ENCODE measurements at places on chromosomes 11 and 22.

DNA sequence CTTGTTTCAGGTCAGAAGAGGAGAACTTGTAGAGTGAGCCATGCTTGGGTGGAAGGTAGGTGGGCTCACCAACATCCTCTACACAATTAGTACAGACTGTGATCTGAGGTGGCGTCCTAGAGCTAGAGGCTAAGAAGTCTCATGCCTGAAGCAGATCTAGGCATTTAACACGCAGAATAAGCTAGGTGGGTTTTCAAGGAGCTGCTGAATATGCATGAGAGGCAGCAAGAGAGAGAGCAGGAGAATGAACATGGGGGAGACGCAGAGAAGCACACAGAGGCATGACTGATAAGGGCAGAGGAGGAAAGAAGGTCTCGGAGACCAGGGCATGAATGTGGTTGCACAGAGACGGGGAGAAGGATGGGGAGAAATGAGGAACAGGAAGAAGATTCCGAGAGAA lies 36.8 kb upstream of the JAM3 start:
- no peak for DNase-seq

GRCh38 chr11:33307984-33308383 lies 50.8 kb downstream of the HIPK3 start:
- DNase-seq = no peak

GRCh38 chr22:31586137-31586920 lies 75.7 kb downstream of the PISD start:
- no peak for DNase-seq

DNA sequence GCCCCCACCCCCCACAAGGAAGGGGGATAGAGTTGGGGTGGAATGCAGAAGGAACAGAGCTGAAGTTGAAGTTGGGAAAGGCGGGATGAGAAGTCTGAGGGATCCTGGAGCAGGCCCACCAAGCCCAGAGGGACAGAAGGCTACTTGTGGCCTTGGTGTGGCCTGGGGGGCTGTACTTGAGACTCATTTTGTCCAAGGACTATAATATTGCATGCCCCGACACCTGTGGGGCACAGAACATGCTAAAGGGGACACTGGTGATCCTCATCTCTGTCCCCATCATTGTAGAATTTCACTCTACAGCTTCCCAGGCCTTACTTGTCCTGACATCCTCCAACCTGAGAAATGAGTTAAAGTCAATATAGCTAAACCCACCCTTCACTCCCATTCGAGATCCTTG lies 1.3 kb downstream of the ESAM start:
- no peak for DNase-seq

DNA sequence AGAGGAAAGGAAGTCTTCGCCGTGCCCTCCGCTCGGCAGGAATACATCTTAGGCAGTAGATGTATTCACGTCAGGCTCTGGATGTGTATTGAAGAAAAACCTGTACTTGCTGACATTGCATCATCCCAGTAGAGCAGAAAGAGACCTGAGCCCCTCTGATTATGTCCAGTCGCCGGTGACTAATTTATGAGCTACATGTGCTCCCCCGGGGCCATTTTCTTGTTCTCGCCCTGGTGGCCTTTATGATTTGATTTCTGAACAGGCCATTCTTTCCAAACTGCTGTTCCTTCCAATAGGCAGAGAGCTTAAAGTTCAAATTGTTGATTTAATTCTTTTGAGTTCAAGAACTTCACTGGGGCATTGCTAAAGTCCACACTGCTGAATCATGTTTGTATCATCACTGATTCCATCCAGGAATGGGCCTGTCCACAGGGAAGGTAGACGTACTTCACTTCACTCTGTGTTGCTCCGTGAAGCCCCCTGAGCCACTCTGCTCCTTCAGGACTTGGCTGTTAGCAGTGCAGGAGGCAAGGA lies 137.3 kb upstream of the RASSF10 start:
- no peak for DNase-seq

DNA sequence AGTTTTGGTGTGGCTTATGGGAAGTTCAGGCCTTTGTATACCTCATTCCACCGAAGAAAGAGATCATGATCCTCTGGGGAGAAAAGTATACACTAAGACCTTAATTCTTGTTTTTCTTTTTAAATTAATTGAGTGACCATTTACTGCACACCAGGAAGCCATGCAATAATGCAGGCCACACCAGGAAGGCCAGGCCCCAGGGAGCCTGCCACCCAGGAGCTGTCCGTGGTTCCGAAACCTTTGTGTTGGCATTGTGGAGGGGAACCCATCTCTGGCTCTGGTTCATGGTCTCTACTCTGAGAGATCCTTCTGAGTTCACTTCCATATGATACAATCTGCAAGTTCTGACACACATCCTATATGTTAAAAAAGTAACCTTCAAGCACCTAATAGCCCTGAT lies 291.8 kb downstream of the MIAT start:
- DNase-seq = no peak

- peak; percentile 68 for DNase-seq
These were observed 10.6 kb downstream of the FREY1 start for GRCh38 chr11:45896422-45896984.

GRCh38 chr11:79794057-79794456 lies 353.2 kb upstream of the TENM4 start:
- no peak for DNase-seq

GRCh38 chr11:74453373-74453975 lies 13.9 kb downstream of the KCNE3 start:
- no peak for DNase-seq

GRCh38 chr11:8017894-8018483 lies 30.9 kb downstream of the EIF3F start:
- no peak for DNase-seq

DNA sequence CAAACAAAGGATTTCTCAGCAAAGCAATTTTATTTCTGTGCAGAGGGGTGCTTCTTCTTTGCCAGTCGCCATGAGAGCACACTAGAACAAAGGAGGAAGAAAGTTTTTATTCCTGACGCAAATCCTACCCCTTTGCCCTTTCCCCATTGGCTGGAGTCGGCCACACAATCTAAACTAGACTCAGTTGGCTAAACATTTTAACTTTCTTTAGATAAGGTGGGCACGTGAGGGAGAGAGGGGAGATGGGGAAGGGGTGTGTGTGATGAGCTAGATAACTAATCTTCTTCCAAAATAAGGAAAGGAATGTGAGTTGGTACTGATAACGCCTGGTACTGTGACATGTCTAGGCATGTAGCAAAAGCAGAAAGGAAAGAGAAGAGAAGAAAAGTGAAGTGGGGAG lies 626 bp downstream of the TRIM22 start:
- no peak for DNase-seq

- DNase-seq = no peak
These were observed 9.8 kb downstream of the PICK1 start for GRCh38 chr22:38067028-38067415.

DNA sequence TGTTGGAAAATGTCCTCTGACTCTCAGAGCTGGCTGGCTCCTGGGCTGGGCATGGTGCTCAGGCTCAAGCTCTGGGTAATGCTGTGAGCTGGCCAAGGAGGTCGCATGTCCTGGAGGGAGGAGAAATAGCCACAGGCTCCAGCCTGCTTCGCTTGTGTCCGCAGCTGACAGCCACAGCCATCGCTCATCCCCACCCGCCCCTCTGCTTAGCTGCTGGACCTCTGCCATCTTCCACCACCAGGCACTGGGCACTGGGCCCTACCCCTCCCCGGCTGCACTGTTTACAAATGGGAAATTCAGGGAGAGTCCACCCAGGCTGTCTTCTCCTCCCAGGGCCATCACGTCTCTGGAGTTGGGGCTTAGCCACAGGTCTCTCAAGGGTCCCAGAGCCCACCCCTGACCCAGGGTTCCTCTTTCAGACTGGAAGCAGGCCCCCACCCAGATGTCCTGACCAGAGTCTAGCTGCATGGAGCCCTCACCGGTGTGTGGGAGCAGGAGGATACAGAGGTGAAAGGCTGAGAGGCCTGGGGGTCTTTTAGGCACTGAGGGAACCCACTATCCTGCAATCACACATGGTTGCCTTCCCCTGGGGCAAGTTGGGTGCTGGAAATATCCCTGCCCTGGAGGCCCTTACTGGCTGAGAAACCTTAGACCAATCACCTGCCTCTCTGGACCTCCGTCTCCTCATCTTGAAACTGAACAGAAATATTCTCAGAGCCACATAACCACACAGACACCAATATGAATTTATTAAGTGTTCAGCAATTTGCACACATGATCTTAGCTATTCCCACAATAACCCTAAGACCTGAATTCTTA lies 62.7 kb downstream of the CD82 start:
- no peak for DNase-seq

DNA sequence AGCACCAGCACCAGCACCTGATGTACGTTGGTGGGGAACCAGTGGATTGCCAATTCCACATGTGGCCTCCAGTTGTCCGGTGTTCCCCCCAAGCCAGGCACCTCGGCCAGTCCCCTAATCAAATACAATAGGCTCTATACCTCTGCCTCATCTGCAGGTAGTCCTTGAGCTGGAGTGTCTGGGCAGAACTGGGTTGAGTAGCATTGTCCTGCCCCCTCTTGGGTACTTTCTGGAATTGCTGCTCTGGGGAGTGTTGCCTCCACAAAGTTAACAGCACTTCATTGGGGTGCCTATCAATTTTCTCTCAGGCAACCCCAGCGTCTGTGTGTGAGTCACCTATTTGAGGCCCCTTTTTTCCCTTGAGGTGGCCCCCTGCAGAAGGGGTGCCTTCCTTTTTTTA lies 413.0 kb upstream of the LARGE1 start:
- DNase-seq = no peak

GRCh38 chr11:120520091-120520822 lies 8.7 kb downstream of the GRIK4 start:
- no peak for DNase-seq

DNA sequence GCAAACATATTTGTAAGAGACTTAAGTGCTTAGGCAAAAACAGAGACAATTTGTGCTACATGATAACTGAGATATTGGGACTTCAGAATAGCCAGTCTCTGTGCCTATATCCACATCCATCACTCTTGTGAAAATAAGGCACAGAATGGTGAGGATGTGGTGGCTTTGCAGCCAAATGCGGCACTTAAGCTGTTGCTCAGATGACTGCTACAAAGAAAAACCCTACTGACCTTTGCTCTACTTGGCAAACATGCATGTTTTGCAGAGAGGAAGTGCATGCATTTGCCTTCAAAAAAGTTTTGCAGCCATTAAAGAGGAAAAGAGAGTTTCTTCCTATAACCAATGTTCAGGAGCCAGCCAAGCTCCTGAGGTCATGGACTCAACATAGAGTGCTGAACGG lies 675.0 kb upstream of the KIRREL3 start:
- DNase-seq = no peak

DNA sequence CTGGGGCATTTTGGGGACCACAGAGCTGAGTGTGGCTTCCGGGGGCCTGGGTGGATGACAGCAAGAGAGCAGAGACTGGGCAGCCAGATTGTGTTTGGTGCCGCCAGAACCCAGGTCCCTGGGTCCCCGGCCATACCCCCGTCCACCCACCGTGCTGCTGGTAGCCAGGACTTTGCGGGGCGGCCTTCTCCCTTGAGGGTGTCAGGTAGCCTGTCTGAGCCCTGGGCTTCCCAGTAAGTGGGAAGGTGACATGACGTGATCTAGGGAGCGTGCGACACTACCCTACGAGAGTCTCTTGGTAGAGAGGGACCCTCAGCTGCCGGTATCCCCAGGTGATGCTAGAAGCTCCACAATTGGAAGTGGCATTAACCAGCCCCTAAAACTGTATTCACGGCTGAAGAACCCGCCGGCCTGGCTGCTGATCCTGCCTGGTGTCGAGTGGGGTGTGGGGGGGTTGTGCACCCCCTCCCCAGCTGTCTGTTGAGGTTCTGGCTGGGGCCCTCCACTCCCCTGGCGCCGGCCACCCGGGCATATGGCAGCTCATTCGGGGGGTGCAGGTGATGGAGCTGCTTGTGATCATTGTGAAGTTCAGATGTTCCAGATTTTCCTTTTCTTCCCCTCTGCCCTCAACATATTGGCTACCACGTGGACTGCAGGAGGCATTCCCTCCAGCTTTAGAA lies 66.9 kb downstream of the MPPED1 start:
- no peak for DNase-seq

- peak; percentile 17 for DNase-seq
These were observed 6.3 kb upstream of the ADAMTS8 start for GRCh38 chr11:130434521-130435223.

DNA sequence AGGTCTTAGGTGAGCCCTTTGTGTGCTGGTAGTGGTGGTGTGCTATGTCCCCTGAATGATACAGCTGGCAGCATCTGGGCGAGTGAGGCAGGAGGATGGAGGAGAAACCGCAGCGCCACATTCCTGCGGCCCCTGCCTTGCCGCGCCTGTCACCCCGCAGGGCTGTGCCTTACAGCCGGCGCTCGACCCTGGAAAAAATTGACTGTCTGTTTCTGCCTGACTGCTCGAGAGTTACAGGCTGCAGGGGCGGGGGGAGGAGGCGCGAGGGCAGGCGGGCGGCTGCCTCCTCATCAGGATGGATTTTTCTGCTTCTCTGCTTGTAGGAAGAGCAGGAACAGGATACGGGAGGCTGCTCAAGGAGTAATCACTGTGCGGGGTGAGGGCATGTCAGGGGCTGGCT lies 443.4 kb downstream of the MIAT start:
- DNase-seq = peak; percentile 86

GRCh38 chr11:84800755-84801346 lies 826.3 kb downstream of the DLG2 start:
- DNase-seq = no peak

- DNase-seq = no peak
These were observed 40.8 kb upstream of the MYO18B start for GRCh38 chr22:25701056-25701780.

DNA sequence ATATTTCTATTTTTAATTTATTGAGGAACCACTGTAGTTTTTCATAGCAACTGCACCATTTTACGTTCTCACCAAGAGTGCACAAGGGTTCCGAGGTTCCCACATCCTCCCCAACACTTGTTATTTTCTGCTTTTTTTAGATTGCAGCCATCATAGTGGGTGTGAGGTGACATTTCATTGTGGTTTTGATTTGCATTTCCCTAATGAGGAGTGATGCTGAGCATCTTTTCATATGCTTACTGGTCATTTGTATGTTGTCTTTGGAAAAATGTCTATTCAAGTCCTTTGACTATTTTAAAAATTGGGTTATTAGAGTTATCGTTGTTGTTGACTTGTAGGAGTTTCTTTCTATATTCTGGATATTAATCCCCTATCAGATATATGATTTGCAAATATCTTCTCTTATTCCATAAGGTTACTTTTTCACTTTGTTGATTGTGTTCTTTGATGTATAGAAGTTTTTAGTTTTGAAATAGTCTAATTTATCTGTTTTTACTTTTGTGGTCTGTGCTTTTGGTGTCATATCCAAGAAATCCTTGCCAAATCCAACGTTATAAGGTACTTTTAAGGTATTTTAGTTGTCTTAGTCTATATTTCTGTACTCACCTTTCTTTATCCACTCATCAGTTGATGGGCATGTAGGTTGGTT lies 9.0 kb downstream of the NEAT1 start:
- DNase-seq = no peak

GRCh38 chr11:32081129-32081641 lies 9.7 kb upstream of the RCN1 start:
- DNase-seq = no peak

GRCh38 chr11:117466966-117467365 lies 139.3 kb downstream of the CEP164 start:
- no peak for DNase-seq

GRCh38 chr22:38155703-38156102 lies 25.9 kb downstream of the PLA2G6 start:
- DNase-seq = no peak

GRCh38 chr11:46912526-46913150 lies 5.7 kb downstream of the LRP4 start:
- DNase-seq = no peak

- DNase-seq = no peak
These were observed 3.5 kb downstream of the ESAM start for GRCh38 chr11:124758355-124759265.

Data from NCI-H2171 (cell line).